ENCODE measurements at places on chromosomes 2 and 18.

GRCh38 chr18:27719680-27720079 is 457.2 kb downstream of the CDH2 start:
- DNase-seq, result no peak

GRCh38 chr2:239818531-239819011 is 206.6 kb downstream of the NDUFA10 start:
- peak; percentile 41 for DNase-seq

GRCh38 chr2:170425281-170425751 is 247.4 kb downstream of the MYO3B start:
- no peak for DNase-seq

DNA sequence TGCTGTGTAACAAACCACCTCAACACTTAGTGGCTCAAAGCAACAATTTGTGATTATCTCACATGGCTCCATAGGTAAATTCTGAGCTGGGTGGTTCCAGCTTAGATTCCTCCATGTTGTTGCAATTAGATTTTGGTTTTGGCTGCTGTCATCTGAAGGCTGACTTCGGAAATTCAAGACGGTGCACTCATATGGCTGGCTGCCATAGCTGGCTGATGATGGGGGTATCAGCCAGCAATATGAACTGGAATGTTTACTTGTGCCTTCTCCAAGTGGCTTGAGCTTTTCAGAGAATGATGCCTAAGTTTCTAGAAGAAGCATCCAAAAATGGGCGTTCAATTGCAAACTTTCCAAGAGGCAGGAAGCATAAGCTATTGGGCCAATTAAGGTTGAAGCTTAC is 213.1 kb downstream of the GCA start:
- no peak for DNase-seq

DNA sequence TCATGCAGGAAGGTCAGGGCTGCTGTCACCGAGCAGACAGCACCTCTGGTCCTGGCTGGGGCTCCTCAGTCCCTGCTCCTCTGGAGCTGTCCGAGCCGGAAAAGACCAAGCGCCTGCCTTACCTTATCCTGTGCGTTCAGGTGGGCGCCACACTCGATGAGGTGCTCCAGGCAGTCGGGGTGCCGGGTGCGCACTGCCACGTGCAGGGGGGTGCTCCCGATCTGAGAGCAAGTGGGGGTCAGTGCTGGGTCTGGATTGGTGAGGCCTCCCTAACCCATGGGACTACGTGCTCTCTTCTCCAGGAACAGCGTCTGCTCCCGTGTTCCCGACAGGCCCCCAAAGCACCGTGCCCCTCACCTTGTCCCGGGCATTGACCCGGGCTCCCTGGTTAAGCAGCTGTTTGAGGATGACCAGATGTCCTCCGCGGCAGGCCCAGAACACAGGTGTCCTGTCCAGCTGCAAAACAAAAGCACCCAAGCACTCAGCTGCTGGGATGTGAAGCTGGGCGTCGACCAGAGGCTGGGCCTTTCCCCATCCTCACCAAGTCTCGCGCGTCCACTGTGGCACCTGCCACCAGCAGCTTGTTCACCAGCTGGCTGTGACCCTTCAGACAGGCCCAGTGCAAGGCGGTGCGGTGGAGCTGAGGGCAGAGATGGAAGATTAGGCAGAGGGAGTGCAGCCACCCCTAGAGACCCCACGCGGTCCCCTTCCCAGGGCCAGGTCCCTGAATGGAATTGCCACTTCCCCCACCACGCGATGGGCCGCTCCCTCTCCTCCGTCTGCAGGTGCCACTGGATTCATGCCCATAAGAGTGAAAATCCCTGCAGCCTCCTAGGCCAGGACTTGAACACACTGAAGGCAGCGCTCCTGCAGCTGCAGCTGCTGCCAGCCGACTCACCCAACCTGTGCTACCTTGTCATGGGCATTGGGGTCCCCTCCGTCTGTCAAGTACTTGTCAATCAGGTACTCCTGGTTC is 3.7 kb downstream of the ANKRD23 start:
- peak; percentile 46 for DNase-seq

DNA sequence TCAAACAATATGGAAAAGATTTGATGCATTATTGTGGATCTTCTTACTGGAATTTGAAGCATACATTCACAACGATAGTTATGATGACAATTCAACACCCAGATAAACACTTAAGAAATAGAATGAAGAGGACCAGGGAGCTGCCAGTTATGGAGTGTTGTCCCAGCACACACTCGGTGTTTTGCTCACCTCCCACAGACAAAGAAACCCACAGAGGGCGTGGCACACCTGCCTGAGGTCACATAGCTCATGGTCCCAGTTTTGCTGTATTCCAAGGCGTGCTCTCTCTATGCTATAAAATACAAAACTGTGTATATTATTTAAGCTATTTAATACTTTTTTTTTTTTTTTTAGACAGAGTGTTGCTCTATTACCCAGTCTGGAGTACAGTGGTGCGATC is 31.1 kb downstream of the EFR3B start:
- DNase-seq, result no peak

DNA sequence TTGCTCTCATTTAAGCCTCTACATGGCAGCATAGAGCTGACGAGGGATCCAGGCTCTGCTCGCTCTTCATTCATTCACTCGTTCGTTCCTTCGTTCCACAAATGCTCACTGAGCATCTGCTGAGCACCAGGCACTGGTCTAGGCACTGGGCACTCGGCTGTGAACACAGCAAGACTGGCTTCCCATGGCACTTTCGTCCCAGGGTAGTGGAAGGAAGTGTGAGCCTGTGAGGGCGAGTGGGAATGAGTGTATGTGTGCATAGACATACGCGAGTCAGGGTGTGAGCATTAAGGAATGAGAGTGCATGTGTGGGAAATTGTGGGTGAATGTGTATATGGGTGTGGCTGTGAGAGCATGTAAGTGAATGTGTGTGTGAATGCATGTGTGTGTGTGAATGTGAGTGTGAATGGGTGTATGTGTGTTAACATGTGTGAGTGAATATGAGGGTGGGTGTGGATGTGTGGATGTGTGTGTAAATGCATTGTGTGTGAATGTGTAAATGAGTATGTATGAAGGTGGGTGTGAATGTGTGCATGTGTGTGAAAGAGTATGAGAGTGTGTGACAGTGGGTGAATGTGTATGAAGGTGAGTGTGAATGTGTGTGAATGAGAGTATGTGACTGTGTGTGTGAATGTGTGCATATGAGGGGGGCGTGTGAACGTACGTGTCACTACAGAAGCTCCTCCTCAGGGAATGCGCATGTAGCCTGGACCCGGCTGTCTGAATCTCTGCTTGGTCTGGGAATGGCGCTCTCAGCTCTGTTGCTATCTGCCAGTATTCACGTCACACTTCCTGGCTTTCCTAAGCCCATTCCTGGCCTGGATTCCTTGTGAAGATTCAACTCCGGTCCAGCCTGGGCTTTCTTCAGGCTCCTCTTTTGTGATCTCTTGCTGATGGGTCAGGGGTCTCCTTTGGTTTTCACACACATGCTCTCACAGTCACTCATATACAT is 28.8 kb downstream of the SNORC start:
- DNase-seq, result no peak

DNA sequence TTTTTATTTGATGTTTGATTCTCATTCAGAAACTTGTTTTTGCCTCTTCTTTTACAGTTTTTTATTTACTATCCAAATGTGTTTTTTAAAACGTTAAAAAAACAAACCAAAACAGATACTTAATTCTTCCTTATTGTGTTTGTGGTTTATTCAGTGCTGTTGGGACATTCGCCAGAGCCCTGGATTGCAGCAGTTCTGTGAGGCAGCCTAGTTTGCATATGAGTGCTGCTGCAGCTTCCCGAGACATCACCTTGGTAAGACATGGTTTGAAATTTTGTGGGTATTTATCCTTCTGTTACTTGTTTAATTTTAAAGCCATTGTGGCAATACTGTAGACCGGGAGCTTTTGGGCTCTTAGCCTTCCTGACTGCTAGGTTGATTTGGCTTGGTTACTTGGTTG is 91.2 kb downstream of the MTA3 start:
- no peak for DNase-seq

GRCh38 chr2:173419506-173419905 is 64.8 kb downstream of the CDCA7 start:
- no peak for DNase-seq

GRCh38 chr2:2742726-2743125 is 411.7 kb upstream of the MYT1L start:
- no peak for DNase-seq

DNA sequence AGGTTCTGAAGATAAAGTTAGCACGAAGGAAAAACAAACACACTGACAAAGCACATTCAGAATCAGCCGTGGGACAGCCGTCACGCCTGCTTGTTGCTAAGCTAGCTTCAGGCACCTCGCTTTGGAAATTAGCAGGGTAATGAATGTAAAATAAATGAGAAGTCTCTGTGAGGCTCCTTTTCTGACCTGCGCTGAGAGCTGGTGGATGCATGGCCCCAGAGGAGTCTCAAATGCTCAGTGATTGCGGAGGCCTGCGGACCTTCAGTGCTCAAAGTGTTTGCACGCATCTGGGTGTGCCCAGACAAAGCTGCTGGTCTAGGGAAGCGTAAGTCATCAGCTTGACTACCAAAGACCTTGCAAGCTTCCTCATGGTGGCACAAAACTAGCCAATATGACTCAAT is 50.6 kb downstream of the CD8B2 start:
- peak; percentile 35 for DNase-seq

GRCh38 chr2:151161821-151162551 is 99.7 kb downstream of the RBM43 start:
- no peak for DNase-seq

GRCh38 chr2:216318521-216318874 is 53.8 kb downstream of the MARCHF4 start:
- DNase-seq, result no peak

DNA sequence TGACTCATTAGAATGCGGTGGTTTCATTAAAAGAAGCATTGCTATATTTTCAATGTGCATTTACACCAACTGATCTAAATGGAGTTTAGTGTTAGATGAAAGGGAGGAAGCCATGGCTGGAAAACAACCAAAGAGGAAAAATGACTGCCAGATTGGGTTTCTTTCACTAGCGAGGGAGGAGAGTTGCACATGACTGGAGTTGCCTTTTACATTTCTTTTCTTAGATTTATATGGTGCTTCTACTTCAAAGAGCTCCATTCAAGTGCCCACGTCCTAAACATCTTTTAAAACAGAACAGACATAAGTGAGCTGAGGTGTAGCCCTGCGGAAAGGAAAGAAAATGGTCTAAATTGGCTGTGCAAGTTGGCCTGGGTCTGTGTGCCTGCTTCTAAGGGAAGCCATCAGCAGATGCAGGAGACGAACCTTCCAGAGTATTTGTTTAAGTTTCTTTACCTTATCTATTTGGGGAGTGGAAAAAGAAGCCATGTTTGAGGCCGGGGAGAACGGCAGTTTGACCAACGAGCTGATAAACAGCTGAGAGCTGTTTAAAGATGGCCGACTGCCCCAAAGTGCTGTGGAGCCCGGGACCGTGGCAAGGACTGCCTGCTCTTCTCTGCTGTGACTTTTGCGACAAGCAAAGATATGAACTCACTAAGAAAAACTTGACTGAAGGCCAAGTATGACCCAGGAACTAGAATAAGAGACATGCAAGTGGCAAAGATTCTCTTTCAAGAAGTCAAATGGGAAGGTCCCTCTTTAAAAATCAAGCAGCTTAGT is 327.0 kb downstream of the ZNF516 start:
- DNase-seq, result no peak

DNA sequence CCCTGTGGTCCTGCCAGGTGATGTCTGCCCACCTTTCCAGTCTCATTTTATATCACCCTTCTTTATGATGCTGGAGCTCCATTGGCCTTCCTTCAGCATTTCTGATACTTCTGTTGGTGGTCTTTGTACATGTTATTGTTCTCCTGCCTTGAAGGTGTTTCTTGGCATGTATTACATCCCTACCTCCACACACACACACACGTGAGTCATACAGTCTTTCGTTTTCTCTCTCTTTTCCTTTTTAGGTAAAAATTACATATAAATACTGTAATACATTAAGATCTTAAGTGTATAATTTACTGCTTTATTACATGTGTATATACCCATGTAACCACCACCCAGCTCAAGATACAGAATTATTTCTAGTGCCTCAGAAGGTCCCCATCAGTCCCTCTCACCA is 10.2 kb upstream of the ADGRF3 start:
- DNase-seq, result no peak

GRCh38 chr2:225004597-225004996 is 37.7 kb downstream of the DOCK10 start:
- no peak for DNase-seq

- no peak for DNase-seq
These were observed 2.2 kb downstream of the INO80D start for GRCh38 chr2:206083602-206084438.

DNA sequence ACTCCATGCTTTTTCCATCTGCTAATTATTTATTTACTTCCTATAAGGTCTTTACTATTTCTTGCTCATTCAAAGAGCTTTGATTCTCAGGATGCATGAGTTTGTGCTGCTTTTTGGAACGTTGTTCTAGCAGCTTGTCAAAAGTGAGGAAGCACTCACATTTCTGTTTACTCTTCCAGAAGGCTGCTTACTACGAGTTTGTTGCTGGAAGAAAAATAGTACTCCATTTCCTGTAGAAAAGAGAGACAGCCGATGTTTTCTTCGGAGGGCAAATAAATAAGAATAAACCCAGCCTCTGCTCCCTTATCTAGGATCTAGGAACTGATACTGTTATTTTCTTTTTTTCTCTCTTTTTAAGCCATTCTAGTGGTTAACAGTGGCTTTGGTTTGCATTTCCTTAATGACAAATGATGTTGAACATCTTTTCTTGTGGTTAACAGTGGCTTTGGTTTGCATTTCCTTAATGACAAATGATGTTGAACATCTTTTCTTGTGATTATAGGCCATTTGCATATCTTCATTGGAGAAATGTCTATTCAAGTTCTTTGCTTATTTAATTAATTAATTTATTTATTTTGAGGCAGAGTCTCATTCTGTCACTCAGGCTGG is 20.5 kb downstream of the CYP27A1 start:
- DNase-seq, result no peak

DNA sequence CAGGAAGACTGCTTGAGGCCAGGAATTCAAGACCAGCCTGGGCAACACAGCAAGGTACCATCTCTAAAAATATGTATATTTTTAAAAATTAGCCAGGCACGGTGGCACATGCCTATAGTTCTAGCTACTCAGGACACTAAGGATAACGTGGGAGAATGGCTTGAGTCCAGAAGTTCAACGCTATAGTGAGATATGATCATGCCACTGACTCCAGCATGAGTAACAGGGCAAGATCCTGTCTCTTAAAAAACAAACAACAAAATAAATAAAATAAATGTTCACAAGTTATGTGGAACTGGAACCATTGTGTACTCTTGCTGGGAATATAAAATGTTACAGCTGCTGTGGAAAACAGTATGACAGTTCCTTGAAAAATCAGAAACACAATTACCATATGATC is 47.2 kb downstream of the USP34 start:
- DNase-seq, result no peak

- no peak for DNase-seq
These were observed 115.5 kb upstream of the ITGA6 start for GRCh38 chr2:172311921-172312345.

GRCh38 chr2:75328156-75328555 is 128.8 kb upstream of the TACR1 start:
- DNase-seq, result no peak

- DNase-seq, result no peak
These were observed 28.8 kb downstream of the ANKRD30B start for GRCh38 chr18:14776801-14777200.

- DNase-seq, result no peak
These were observed 271.9 kb downstream of the RNF144A start for GRCh38 chr2:7189106-7189505.

- DNase-seq, result peak; percentile 85
These were observed 46.1 kb upstream of the PLB1 start for GRCh38 chr2:28449488-28450395.

- DNase-seq, result no peak
These were observed 129.7 kb downstream of the PKP4 start for GRCh38 chr2:158586491-158586890.

Measured in islet precursor cell (in vitro differentiated cells).